ENCODE measurements at places on chromosomes 1 and 21.

GRCh38 chr1:177181280-177181630 lies 10.5 kb downstream of the BRINP2 start:
- no peak for DNase-seq

GRCh38 chr1:211944733-211945500 lies 90.4 kb downstream of the INTS7 start:
- peak; percentile 17 for DNase-seq

- no peak for DNase-seq
These were observed 19.6 kb downstream of the SMAP2 start for GRCh38 chr1:40393173-40393572.

DNA sequence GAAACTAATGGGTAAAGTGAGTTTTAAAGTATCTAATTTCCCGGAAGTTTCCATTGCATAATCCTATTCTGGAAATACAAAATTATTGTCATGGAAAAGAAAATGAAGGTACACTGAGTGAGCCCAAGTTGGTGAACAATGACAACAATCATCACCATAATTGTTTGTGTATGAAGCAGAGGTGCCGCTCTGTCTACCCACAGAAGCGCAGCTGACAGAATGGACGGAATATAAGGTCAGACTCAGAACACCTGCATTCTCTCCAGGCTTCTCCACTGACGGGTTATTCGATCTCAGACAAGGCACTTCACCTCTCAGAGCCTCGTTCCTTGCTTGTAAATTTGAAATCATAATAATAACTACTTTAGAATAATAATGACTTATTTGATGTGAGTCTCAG lies 99.1 kb upstream of the NGF start:
- no peak for DNase-seq

- DNase-seq, result no peak
These were observed 28.0 kb upstream of the PLEKHG5 start for GRCh38 chr1:6519491-6519934.

All from Daoy (cell line).